Thoracic aorta (tissue), 2 donors: ENCODE measurements at places on chromosomes 11 and 22.
A peak's percentile ranks its signal among the peaks of the same experiment; 100 is the strongest.

DNA sequence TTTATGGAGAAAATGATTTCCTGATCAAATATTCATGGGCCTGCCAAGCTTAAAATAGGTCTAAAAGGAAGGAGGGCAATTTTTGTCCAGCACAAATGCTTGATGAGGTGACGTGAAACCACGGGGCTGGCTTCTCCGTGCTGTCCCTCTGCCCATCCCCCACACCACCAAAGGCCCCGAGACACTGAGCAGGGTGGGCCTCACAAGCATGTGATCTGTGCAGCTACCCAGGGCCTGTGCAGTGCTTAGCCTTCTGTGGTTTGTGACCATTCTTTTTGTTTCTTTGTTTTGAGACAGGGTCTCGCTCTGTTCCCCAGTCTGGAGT is 94.8 kb upstream of the RTL6 start:
- H3K36me3 ChIP-seq, result no peaks in the 10 kb centered on the region
- no peaks in the 10 kb centered on the region for H3K4me1 ChIP-seq
- no peak overlapping the region for H3K4me3 ChIP-seq

GRCh38 chr11:17845431-17845881 is 110.9 kb downstream of the KCNC1 start:
- no peaks in the 10 kb centered on the region for H3K36me3 ChIP-seq
- H3K4me1 ChIP-seq, result no peaks in the 10 kb centered on the region
- H3K4me3 ChIP-seq, result no peak overlapping the region
- H3K27me3 ChIP-seq, result no peaks in the 10 kb centered on the region
- no peak for DNase-seq

GRCh38 chr22:35409783-35410662 is 10.1 kb downstream of the MCM5 start:
- H3K27me3 ChIP-seq, result no peaks in the 10 kb centered on the region
- no peaks in the 10 kb centered on the region for H3K4me1 ChIP-seq
- H3K36me3 ChIP-seq, result peaks cover 30% of the 10 kb centered on the region
- no peak overlapping the region for H3K4me3 ChIP-seq

DNA sequence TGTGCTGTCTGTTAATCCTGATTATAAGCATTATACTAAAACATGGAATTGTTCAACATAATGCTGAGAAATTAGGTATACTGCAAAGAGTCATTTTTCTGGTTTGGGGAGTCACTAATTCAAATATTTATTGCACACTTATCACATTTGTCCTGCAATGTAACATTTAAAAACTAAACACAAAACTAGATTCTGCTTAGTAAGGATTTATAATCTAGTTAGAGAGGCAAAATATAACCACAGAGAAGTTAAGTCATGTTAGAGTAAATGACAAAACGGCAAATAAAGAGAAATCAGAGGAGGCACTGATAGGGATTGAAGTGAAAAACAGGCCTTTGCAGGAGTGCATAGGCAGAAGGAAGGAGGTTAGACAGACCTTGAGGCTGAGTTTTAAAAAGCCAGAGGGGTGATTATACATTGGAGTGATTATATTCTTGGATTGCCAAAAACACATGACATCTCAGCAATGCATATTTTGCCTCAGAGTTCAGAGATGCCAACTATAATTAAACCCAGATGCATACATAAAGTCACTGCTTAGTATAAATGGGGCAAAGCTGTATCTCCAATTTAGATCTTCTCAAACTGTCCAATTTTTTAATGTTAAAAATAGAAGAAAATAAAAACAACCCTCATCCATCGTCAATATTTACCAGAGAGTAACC is 49.7 kb downstream of the CCDC34 start:
- no peaks in the 10 kb centered on the region for H3K36me3 ChIP-seq
- peaks cover 22% of the 10 kb centered on the region for H3K4me1 ChIP-seq
- no peak overlapping the region for H3K4me3 ChIP-seq
- DNase-seq, result no peak
- H3K27me3 ChIP-seq, result no peaks in the 10 kb centered on the region

DNA sequence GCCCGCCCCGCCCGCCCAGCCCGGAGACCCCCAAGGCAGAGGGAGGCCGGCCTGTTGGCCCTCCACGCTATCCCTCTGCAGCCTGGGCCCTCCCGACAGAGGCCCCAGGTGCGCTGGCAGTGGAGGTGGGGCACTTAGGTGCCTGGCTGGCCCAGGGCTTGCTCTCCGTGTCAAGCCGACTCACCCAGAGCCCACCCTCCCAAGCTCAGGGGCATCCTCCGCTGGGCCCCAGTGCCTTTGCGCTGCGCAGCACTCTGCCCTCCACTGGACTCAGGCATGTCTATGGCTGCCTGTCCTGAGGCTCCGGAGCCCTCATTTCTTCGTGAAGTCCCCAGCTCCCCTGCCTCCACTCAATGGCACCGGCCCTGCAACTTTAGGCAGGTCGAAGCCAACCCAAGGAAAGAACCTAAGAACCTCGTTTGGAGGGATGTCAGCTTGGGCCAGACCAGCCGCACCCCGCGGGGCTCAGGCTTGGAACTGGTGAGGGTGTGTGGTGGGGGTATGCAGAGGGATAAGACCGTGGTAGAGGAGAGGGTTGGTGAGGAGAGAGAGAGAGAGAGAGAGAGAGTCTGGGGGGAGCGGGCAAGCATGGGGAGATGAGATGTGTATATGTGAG is 6.1 kb downstream of the SMIM45 start:
- no peaks in the 10 kb centered on the region for H3K36me3 ChIP-seq
- H3K27ac ChIP-seq, result no peak overlapping the region
- H3K27me3 ChIP-seq, result no peaks in the 10 kb centered on the region
- H3K4me1 ChIP-seq, result no peaks in the 10 kb centered on the region
- no peak for DNase-seq

- no peaks in the 10 kb centered on the region for H3K4me1 ChIP-seq
- H3K27ac ChIP-seq, result no peak overlapping the region
- no peak overlapping the region for H3K4me3 ChIP-seq
- DNase-seq, result no peak
- no peaks in the 10 kb centered on the region for H3K27me3 ChIP-seq
Measured at GRCh38 chr11:117887431-117888138, 11.1 kb upstream of the FXYD6 start.

- H3K36me3 ChIP-seq, result no peaks in the 10 kb centered on the region
- no peak overlapping the region for H3K27ac ChIP-seq
- no peak overlapping the region for H3K4me3 ChIP-seq
Measured at GRCh38 chr11:128305588-128305987, 281.8 kb downstream of the ETS1 start.

DNA sequence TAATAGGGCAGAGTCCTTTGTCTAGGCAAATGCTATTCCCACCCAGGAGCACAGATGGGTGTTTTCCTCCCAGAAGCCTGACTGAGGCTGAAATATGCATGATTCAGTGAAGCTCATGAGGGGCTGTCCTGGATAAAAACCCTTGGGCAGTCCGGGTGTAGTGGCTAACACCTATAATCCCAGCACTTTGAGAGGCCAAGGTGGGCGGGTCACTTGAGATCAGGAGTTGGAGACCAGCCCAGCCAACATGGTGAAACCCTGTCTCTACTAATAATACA is 48.6 kb upstream of the LMO2 start:
- no peak overlapping the region for H3K4me3 ChIP-seq
- no peaks in the 10 kb centered on the region for H3K27me3 ChIP-seq
- no peaks in the 10 kb centered on the region for H3K36me3 ChIP-seq
- no peak overlapping the region for H3K27ac ChIP-seq
- no peak for DNase-seq

GRCh38 chr22:31871480-31871879 is 72.9 kb upstream of the YWHAH start:
- H3K27ac ChIP-seq, result no peak overlapping the region
- DNase-seq, result no peak
- H3K4me1 ChIP-seq, result no peaks in the 10 kb centered on the region
- H3K36me3 ChIP-seq, result peaks cover 19% of the 10 kb centered on the region

DNA sequence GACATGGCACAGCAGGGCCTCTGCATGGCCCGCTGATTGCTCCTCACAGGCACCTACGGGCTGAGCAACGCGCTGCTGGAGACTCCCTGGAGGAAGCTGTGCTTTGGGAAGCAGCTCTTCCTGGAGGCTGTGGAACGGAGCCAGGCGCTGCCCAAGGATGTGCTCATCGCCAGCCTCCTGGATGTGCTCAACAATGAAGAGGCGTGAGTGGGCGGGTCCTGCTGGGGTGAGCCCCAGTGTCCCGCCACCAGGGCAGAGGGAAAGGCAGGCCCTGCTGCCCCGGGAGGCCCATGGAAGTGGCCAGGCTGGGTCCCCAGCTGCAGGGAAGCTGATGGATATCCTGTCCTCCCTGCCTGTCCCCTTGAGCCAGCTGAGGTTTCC is 18.6 kb upstream of the DGCR8 start:
- no peaks in the 10 kb centered on the region for H3K4me1 ChIP-seq
- no peaks in the 10 kb centered on the region for H3K27me3 ChIP-seq
- no peak overlapping the region for H3K27ac ChIP-seq
- no peak overlapping the region for H3K4me3 ChIP-seq

- no peak for DNase-seq
- H3K27ac ChIP-seq, result no peak overlapping the region
- no peak overlapping the region for H3K4me3 ChIP-seq
- no peaks in the 10 kb centered on the region for H3K36me3 ChIP-seq
- no peaks in the 10 kb centered on the region for H3K27me3 ChIP-seq
Measured at GRCh38 chr11:69726019-69726418, 22.2 kb upstream of the FGF19 start.

DNA sequence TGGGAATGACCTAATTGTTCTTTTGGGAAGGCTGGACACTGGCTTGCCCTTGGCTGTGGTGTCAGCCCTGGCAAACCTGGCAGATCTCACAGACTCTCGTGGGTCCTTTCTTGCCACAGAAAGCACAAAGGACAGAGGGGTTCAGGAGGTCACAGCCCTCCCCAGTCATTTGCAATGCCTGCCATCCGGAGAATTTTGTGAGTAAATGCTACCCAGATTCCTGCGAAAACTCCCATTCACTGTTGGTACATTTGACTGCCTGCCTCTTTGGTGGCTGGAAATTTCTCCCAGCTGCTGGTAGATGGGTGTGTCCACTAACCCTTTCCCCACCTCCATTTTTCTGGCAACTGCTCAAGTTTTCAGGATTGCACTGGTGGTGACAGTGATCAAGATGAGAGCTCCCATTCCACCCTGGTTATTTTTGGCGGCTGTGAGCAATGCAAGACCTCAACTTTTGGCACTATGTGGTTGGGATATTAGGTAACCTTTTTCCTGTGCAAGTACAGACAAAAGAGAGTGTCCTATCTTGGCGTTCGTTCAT is 155.7 kb downstream of the NAV2 start:
- H3K4me1 ChIP-seq, result peaks cover 38% of the 10 kb centered on the region
- H3K27ac ChIP-seq, result peak overlapping the region; percentile 24
- peaks cover 22% of the 10 kb centered on the region for H3K36me3 ChIP-seq
- no peaks in the 10 kb centered on the region for H3K27me3 ChIP-seq
- DNase-seq, result peak; percentile 46

DNA sequence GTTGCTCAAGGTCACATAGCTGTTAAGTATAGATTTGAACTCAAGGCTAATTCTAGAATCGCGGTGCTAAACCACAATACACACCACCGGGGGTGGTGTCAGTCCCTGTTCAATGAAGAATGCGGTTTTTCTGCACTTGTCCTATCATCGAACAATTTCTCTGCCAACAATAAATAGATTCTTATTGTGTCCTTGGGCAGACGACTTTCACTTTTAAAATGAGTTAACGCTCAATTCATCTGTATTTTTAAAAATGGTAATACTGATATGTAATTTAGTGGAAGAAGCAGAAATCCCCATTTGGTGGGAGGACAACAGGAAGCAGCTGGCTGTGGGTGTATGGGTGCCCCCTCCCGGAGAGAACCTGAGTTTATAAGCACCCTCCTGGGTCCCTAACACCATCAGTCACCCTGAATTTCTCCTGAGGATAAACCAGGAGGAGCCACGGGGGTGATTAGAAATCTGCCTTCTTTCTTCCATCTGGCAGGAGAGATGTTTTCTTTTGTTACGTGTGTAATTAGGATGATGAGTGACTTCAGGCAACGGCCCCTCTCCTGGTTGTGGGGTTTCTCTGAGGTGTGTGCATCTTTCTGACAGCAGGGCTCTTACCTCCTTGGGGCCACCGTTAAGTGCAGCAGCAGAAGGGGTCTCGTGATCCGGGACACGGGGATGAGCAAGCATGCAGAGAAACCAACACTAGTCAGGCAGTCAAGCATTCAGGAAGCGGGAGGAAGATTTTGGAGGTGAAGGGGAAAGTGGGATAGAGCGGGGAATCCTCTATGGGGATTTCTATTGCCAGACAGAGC is 87.7 kb downstream of the GRAMD1B start:
- no peaks in the 10 kb centered on the region for H3K36me3 ChIP-seq
- H3K4me3 ChIP-seq, result no peak overlapping the region
- H3K27ac ChIP-seq, result no peak overlapping the region
- no peak for DNase-seq
- no peaks in the 10 kb centered on the region for H3K27me3 ChIP-seq

GRCh38 chr11:73331138-73331916 is 23.3 kb downstream of the ARHGEF17 start:
- H3K4me1 ChIP-seq, result peaks cover 71% of the 10 kb centered on the region
- H3K27ac ChIP-seq, result peak overlapping the region; percentile 77
- peak overlapping the region; percentile 19 for H3K4me3 ChIP-seq

DNA sequence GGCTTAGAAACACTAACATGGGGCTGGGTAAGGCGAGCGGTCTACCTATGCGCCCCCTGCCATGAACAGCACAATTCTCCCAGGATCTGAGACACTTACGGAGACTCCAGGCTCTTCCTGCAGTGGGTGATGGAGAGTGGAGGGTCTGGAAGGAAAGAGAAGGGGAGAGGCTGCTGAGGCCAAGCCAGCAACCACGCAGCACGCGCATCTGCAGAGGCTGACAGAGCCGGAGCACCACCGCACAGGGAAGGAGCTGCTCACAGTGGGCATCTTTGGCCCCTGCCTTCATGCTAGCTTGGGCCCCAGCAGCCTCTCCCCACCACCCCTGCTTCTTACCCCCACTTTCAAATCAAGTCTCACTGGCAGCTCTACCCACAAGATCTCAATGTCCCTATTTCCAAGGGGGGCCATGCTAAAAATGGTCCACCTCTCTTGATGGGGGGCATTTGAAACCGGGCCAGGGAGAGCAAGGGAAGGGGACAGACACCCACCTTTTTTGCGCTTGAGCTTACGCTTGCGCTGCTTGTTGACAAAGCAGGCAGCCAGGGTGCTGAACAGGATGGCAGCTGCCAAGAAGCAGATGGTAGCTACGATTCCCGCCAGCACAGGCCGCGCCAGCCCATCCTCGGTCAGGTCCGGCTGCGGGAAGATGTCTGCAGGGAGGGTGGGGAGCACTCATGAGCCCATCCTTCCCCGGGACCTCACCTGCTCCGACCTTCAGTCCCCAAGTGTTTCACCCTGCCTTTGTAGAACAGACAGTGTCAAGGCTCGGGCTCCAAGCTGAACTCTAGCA is 34.5 kb downstream of the IGSF9B start:
- peaks cover 66% of the 10 kb centered on the region for H3K36me3 ChIP-seq
- no peaks in the 10 kb centered on the region for H3K27me3 ChIP-seq
- no peak overlapping the region for H3K4me3 ChIP-seq

DNA sequence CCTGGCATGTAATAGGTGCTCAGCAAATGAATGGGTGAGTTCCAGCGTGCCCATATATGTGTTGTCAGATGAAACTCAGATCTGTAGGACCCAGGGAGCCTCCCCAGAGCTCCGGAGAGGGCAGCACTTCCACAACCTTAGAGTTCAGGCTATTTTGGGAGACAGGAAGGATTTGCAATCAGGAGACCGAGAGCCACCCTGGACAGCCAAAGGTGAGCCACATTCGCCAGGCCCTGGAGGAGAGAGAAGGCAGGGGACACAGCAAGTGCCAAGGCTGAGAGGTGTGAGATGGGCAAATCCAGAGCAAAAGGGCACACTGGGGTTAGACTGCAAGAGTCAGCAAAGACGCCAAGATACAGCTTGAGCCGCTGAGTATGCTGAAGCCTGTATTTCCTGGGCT is 66.4 kb downstream of the CD82 start:
- DNase-seq, result no peak
- H3K27me3 ChIP-seq, result no peaks in the 10 kb centered on the region
- H3K4me3 ChIP-seq, result no peak overlapping the region
